ENCODE measurements at places on chromosomes 1 and 21.

GRCh38 chr1:198620951-198621824 lies 17.7 kb upstream of the PTPRC start:
- no peak for DNase-seq

- no peak for DNase-seq
Observed at GRCh38 chr1:244605835-244606370, 47.0 kb upstream of the DESI2 start.

DNA sequence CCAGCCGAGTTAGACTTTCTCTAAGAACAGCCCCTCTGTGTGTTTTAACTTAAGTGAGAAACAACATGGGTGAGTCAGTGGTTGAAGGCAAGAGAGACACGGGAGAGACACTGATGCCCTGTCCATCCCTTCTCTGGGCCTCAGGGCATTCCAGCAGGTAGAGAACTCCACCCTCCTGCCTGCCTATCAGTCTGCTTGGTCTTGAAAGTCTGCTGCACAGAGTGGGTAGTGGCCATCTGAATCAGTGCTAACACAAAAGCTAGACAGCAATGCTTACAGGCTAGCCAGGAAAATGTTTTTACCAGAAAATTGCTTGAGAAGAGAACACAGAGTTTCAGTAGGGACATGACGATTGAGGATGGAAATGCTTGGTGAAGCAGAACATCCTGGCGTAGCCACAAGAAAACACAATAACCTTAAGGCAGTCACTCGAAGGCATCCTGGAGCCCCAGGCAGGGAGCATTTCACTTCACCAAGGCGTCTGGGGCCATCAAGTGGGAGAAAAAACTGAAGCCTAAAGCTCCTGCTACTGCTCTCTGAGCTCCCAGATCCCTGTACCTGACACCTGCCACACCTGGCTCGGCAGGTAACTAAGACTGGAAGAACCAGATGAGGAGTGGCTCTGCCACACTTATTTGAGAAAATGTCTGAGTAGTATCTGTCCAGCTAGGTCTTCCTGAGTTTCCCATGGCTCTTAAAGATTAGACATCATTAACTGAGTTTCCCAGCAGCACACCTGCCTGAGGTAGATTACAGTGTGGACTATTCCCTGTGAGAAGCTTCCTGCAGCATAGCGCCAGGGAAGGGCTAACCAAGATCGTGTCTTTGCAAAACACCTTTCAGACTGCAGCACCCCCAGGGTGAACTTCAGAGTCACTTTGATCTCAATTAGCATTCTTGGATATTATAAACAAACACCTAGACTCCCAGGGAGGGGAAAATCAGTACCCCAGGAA lies 18.1 kb upstream of the LBR start:
- no peak for DNase-seq

GRCh38 chr21:31530897-31531705 lies 128.4 kb upstream of the SOD1 start:
- DNase-seq: no peak

DNA sequence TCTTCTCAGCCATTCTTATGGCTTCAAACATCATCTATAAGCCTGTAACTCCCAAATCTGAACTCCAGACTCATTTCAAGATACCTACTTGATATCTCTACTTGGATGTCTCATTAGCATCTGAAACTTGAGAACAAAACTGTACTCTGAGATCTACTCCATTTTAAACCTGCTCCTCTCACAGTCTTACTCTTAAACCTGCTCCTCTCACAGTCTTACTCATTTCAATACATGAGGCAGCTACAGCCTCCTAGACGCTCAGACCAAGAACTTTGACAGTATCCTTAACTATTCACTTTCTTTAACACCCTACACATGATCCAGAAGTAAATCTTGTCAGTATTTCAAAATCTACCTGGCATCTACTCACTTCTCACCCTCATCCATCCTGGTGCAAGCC lies 54.3 kb downstream of the NBPF6 start:
- no peak for DNase-seq

DNA sequence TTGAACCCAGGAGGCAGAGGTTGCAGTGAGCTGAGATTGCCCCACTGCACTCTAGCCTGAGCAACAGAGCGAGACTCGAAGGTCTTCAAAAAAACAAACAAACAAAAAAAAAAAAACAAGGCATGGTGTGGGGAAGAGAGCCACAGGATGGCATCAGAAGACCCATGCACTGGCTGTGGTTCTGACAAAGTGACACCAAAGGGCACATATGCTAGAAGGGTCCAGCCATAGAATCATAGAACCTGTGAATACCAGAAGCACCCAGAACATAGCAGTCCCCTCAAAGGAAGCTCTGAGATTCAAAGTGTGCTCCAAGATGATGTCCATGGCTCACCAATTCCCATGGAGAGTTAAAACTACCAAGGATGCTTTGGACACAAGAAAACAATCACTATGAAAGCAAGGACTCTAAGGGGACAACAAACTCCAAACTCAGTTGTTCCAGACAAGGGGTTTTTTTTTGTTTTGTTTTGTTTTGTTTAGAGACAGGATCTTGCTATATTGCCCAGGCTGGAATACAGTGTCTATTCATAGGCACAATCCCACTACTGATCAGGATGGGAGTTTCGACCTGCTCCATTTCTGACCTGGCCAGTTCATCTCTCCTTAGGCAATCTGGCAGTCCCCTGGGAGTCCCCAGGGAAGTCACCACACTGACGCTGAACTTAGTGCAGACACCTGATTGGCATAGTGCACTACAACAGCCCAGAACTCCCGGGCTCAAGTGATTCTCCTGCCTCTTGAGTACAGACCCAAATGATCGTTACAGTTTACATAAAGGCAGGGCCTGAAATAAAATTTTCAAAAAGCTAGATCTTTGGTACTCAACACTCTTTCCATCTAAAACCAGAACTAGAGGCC lies 56.4 kb downstream of the TGFBR3 start:
- DNase-seq: no peak

DNA sequence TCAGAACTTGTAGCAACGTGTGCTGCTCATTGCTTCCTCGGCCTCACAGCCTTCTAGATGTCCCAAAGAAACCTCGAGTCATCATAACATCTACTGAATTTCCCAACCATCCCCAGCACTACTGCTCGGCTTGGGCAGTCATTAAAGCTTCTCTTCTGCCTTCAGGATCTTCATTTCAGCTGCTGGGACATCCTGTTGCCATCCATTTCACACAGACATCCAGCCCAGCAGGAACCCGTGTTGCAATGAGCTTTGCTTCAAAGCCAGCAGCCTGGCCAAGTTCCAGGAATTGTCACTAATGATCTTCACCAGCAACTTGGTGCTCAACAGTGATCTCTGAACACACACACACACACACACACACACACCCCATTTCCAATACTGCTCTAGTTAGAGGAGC lies 18.5 kb downstream of the WLS start:
- no peak for DNase-seq

GRCh38 chr1:19049128-19049768 lies 92.8 kb upstream of the IFFO2 start:
- no peak for DNase-seq

DNA sequence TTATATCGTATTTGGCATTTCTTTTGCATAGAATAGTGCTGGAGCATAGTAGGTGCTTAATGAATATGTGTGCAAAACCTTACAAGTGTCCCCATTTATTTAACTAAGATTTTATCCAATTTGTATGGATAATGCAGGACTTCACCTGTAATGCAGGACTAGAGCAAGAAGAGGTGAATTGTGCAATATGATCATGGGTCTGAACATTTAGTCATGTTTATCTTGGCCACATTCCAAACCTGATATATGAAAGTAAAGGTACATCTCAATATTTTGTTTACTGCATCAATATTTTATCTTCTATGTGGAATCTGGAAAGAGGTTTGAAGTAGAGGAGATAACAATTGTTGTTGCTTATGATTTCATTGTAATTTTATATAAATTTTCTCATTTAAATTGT lies 1626.7 kb upstream of the B3GALT2 start:
- DNase-seq: no peak
